ENCODE measurements at places on chromosomes 3 and 15. TPM values are rescaled to one million over a fixed set of nuclear protein-coding genes. Genes with fewer than 3 reads are reported as not detected.

The PPP1R14D gene
- total RNA-seq = not detected

The FAN1 gene
- total RNA-seq = 18.1 TPM

DNA sequence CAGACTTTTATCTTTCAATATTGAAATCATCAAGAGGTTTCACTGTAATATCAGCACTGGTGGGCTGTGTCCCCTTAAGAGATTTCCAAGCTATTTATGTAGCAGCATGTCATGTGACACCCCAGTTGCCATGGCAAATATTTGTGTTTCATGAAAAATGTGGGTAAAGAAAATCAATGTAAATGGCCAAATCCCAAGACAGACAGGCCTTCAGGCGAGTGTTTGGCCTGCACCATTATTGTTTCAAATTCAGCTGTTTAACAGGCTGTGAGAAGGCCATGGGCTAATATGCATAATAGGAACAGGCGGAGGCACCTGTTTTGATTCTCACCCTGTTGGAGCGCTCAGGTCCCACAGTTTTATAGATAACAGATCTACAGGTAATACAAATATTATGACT is 104.2 kb downstream of the IQCH start:
- no peak for DNase-seq
- no peak overlapping the region for H3K4me3 ChIP-seq
- no peaks in the 10 kb centered on the region for H3K4me1 ChIP-seq
- no peaks in the 10 kb centered on the region for H3K27me3 ChIP-seq

The ANKDD1A gene
- 39.4 TPM for total RNA-seq

GRCh38 chr3:28841441-28841840 is 439.4 kb upstream of the RBMS3 start:
- no peak overlapping the region for H3K27ac ChIP-seq
- H3K4me3 ChIP-seq = no peak overlapping the region
- DNase-seq = no peak
- no peaks in the 10 kb centered on the region for H3K36me3 ChIP-seq

Data from adrenal gland (tissue), 19 donors.